ENCODE measurements at places on chromosomes 5 and 9.

- no peak for DNase-seq
These were observed 15.1 kb downstream of the CARTPT start for GRCh38 chr5:71734141-71734540.

DNA sequence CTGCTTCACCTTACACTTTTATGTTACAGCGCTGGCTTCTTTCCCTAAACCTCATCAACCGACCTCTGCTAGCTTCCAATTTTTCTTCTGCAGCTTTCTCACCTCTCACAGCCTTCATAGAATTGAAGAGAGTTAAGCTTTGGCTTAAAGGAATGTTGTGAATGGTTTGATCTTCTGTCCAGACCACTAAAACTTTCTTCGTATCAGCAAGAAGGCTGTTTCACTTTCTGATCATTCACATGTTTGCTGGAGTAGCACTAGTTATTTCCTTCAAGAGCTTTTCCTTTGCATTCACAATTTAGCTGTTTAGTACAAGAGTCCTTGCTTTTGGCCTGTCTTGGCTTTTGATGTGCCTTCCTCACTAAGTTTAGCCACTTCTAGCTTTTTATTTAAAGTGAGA is 49.5 kb downstream of the NR3C1 start:
- DNase-seq = no peak

DNA sequence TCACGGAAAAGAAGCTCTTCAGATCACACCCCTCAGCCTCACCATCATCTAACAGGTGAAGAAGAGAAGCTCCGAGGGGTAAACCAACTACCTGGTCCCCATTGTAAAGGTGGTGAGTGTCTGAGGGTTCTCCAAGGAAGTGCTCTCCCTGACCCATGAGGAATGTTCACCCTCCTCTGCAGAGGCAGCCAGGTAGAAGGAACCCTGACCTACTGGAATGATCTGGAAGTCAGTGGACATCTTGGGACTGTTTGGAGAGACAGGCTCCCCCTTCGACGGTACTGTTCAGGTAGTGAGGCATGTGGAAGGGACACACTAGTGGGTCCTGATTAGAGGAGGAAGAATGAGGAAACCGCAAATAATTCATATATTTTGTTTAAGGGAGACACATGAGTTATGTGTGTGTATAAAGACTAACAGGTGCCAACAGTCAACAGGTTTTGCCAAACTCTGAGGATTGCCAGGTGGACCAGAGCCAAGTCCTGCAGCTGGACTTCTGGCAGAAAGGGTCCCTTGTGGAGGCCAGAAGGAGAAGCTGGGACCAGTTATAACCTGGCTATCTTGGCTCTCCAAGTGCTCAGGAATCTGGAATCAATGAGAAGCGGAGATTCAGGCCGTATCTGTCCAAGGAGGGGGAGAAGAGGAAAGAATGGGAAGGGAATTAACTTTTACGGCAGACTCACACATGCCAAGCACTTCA is 3.0 kb upstream of the ZBTB34 start:
- DNase-seq = no peak

DNA sequence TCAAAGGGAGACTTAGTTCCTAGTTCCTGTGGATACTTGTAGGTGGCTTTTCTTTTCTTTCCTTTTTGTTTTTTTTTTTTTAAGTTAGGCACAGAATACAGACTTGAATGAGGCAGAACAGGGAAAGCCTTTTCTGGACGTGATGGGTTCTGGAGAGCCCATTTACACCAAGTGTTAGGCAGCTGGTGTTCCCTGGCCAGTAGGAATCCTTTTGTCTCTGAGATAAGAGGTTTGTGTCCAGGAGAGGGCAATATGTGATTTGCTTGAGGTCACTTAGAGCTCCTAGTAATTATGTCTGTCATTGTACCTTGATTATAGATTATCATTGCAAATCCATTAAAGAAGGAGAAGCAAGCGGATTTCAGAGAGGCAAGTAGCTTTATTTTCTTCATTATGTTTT is 9.1 kb downstream of the MEGF10 start:
- DNase-seq = no peak

- DNase-seq = no peak
These were observed 4.0 kb downstream of the GLDC start for GRCh38 chr9:6641561-6641960.

DNA sequence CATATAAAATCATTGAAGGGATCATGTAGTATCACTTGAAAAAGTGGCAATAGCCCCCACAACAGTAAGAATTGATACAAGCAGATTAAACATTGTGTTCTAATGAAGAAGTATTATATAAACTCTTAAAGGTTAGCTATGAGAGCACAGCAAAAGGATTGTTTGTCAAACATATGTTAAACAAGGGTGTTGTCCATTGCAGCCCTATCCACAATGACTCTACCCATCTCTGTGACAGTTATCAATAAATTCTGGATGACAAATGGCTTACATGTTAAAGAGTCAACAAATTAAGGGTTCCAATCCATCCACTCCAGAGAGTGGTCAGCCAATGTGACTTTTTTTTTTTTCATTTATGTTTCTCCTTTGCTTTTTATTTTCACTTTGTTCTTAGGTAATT is 238.7 kb downstream of the SEMA5A start:
- DNase-seq = no peak

GRCh38 chr5:175141421-175141820 is 302.6 kb downstream of the DRD1 start:
- DNase-seq = no peak

- peak; percentile 78 for DNase-seq
These were observed 2.6 kb downstream of the HDAC3 start for GRCh38 chr5:141633871-141634561.

DNA sequence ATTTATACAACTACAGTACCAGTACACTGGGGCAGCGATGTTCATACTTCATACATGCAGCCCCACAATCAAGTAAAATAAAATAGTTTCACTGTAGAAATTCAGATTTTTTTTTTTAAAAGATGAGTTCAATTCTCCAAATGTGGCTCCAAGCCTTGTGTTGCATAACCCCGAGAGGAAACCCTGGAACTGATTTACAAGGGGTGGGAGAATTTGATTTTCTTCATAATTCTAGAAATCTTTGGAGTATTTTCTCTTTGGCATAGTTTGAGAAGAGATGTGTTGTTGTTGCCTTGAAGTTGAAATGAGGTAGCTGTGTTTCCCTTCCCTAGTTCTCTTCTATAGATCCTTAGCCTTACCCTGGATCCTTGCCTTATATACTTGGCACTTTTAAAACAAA is 3.1 kb downstream of the RHOBTB3 start:
- no peak for DNase-seq

GRCh38 chr5:9927521-9927997 is 297.4 kb upstream of the TAS2R1 start:
- no peak for DNase-seq

- no peak for DNase-seq
These were observed 308.9 kb downstream of the NR2F1-AS1 start for GRCh38 chr5:93272108-93272507.

DNA sequence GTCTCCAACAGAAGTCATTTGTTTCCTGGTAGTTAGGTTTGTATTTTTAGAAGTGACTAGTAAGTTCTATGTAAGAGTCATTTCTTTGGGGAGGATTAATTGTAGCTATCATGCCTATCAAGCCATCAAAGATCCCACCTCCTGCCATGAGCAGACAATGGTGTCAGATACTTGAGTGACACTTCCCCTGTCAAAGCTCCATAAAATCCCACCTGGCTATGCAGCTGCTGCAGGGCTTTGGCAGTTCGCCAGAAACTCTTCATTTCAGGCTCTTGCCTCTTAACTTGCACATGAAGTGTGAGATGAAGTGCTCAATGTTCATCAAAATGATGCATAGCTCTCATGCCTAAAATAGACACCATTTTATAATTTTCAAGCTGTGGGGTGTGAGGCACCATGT is 312.1 kb downstream of the CDH12 start:
- no peak for DNase-seq

DNA sequence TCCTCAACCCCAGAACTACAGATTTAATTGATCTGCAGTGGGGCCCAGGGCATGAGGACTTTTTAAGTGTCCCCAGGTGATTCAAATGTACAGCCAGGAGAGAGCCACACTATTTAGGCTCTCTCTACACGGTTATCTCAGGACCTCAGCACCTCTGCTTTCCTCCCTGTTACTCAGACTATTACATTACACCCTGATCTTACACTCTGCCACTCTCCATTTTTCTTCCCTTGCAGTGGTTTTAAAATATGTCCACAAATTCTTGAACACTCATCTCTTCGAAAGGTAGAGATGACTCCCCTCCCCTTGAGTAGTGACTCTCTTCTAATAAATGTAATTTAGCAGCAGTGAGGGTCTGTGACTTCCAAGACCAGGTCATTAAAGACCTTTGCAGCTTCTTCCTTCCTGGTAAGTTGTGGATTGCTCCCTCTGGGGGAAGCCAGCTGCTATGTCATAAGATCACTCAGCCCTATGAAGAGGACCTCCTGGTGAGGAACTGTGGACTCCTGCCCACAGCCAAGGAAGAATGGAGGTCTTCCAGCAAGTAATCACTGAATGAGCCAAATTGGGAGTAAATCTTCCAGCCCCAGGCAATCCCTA is 87.5 kb upstream of the SSBP2 start:
- DNase-seq = no peak

DNA sequence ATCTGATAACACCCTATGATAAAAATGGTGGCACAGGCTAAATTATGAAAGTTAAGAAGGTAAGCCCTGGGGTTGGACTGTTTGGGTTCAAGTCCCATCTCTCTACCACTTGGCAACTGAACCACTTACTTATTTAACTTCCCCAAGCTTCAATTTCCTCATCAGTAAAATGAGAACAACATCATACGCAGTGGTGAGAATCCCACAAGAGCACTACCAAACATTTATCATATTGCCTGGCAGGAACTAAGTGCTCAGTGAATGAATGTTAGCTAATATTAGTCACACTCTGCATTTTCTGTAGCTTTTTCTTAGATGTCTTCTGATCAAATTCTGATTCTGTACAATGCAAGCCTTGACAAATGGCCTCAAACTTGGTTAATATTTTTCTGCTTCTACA is 306.7 kb downstream of the EBF1 start:
- DNase-seq = no peak

DNA sequence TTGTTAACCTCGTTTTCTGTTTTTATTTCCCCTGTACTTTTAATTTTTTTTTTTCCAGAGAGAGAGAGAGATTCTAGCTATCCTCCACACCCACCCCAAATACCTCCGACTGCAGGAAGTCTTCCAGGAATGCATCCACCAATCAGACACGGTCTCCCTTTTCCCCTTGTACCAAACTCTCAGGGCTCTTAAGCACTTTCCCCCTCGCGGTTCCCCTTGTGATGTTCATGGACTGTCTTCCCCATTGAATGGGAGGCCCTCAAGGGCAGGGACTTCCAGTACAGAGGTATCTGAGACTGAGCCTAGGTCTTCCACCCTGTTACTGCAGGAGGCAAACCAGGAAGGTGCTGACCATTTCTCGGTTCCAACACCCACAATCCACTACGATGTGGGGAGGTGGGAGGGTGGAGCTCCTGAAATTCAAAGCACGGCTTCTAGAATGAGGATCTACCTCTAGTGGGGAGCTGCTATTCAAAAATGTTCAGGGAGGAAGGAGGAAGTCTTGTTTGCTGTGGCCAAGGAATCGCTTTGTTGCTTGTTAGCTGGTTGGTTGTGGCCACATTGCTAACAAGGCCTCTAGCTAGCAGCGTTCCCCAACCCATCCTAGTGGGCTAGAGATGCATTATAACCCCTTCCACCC is 37.5 kb upstream of the PTGS1 start:
- no peak for DNase-seq

DNA sequence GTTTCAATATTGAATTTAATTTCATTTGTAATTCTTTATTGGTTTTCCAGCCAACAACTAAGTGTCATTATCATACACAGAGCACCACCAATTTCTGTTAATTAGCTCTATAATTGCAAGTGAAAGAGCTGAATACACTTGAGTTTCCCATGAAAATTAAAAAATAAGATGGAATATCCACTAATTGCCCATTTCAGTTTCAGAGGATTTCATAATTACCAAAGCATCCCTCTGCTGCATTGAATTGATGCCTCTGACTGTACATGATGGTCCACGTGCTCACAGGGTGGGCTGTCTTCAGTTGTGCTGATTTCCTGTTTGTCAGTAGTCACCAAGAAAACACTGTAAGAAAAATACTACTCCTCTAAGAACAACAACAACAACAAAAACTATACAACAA is 163.8 kb downstream of the CHSY3 start:
- DNase-seq = no peak

DNA sequence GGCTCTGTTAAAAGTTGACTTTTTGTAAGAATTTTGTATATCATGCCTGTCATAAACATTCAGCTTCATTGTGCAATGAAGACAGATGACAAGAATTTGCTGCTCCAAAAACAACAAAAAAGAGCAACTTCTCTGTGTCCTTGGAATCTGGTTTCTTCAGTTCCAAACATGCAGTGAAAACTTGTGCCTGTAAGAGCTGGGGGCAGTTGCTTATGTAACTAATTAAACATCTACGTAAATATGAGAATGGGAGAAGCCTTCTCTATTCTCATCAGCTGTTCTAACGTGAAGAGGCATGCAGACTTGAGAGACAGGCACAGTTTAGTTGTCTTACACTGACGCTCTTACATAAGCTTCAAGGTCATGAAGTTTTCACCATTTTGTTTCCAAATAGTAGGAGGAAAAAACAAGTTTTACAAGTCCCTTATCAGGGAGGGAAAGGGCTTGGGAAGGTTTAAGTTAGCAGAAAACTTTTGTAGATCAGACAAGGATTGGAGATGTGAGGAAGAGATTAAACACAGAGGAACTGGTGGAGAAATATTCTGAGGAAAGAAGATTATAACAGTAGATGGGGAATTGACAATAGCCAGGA is 170.4 kb downstream of the RFK start:
- DNase-seq = no peak

DNA sequence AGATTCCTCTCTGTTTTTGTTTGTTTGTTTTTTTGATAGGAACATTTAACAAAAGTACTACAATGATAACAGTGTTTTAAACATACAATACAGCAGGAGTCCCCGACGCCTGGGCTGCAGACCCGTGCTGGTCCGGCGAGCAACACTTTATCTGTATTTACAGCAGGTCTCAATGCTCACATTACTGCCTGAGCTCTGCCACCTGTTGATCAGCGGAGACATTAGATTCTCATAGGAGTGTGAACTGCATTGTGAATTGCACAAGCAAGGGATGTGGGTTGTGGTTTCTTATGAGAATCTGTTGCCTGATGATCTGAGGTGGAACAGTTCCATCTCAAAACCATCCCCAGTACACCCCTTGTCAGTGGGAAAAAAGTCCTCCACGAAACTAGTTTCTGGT is 1068.5 kb upstream of the CDH10 start:
- DNase-seq = no peak

DNA sequence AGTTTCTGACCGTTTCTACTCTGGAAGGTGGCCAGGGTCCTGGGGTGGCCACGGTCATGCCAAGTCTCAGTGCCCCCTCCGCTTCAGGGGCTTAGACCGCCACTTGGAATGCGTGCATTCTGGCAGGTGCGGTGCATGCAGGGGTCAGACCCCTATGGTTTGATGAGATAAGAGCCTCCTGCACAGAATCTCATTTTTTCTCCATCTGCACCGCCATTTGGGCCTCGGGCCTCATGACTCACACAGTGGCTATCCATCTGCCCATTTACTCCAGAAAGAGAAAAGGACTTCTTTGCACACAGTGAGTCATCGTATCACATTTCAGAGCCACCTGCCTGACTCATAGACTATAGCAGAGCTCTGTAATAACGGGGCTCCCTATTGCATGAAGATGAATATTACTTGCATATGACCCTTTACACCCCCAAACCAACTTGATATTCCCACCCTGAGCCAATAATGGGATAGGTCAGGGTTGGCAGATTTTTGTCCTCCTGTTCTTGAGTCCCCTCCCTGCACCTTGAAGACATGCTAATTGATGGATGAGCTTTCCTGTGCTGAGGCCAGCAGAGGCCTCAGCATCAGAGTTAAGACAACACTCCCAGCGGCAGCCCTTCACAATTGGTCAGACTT is 157.4 kb downstream of the NR3C1 start:
- DNase-seq = no peak
